ENCODE measurements at places on chromosomes 1 and 21. TPM values are rescaled to one million over a fixed set of nuclear protein-coding genes. Genes with fewer than 3 reads are reported as not detected.

The OR6P1 gene
- polyA plus RNA-seq, result not detected

GRCh38 chr1:33377013-33377412 lies 53.9 kb downstream of the PHC2 start:
- H3K4me3 ChIP-seq, result no peak overlapping the region
- H3K36me3 ChIP-seq, result no peaks in the 10 kb centered on the region
- peaks cover 1% of the 10 kb centered on the region for H3K4me1 ChIP-seq
- no peak overlapping the region for H3K27ac ChIP-seq
- no peak for DNase-seq

The IVL gene
- not detected for polyA plus RNA-seq

DNA sequence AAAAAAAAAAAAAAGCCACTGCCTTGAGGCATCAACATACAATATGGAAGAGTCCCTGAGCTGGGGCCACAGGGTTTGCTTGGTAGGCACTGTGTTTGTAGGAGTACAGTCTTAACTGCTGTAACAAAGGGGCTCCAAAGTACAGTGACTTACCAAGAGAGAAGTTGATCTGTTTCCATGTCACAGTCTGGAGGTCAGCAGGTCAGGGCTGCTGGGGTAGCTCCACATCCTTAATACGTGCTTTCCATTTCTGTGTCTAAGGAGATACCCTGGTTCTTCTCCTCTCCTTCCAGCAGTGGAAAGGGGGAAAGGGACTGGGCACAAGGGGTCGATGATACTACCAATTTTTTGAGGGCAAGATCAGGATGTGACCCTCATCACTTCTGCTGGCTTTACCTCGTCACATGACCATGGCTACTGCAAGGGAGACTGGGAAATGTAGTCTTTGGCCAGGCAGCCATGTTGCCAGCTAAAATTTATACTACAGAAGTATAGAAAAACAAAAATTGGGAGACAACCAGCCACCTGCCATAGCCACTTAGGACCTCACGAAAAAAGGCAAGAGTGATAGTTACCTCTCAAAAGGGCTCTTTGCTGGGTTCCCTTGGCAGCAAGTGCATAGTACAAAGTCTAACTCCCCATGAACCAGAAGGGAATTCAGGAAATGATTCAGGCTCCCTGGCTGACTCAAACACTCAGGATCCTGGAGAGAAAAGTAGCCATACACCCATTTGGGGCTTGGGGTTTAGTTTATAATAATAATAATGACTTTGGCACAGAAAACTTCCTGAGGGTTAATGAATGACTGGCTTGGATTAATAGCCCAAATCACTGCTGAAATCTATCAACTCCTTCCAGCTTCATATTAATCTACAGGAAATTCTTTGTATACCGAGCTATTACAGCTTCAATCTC lies 52.7 kb upstream of the ATP5PO start:
- no peak overlapping the region for H3K4me3 ChIP-seq
- no peak overlapping the region for H3K27ac ChIP-seq
- no peaks in the 10 kb centered on the region for H3K27me3 ChIP-seq
- DNase-seq, result no peak
- peaks cover 8% of the 10 kb centered on the region for H3K4me1 ChIP-seq
- H3K36me3 ChIP-seq, result no peaks in the 10 kb centered on the region

DNA sequence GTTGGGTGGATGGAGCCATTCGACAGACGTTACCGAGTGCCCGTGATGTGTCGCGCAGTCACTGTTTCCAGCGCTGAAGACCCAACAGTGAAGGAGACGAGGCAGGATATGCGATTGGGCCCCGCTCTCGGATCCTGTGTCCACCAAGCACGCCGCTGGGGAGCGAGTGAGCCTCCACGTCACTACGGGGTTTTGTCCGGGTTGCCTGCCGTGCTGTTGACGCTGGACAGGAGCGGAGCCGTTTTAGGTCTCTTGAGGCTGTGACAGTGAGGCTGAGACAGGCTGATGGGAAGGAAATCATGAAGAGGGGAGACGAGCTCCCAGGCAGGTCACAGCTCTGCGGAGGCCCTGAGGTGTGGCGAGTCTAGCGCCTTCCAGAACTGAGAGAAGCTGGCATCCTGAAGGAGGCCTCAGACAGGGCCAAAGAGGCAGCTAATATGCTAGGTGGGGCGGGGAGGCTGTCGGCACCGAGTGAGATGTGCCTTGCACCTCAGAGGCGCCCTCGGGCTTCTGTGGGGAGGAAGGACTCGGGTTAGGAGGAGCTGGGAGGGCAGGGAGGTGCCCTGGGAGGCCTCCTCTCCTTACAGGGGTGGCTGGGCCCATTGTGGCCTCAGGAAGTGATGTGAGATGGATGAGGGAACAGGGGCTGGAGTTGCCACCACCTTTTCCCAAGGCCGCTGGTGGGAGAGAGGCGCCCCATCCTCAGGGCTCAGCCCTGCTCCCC lies 196.0 kb upstream of the TMEM51 start:
- no peaks in the 10 kb centered on the region for H3K4me1 ChIP-seq
- H3K36me3 ChIP-seq, result no peaks in the 10 kb centered on the region
- no peak overlapping the region for H3K27ac ChIP-seq
- no peak for DNase-seq
- no peak overlapping the region for H3K4me3 ChIP-seq

GRCh38 chr1:98706173-98706843 lies 44.8 kb downstream of the SNX7 start:
- no peak overlapping the region for H3K27ac ChIP-seq
- H3K4me1 ChIP-seq, result no peaks in the 10 kb centered on the region
- H3K4me3 ChIP-seq, result no peak overlapping the region
- H3K36me3 ChIP-seq, result no peaks in the 10 kb centered on the region
- H3K27me3 ChIP-seq, result no peaks in the 10 kb centered on the region
- DNase-seq, result no peak

- peaks cover 79% of the 10 kb centered on the region for H3K4me1 ChIP-seq
- no peak overlapping the region for H3K27ac ChIP-seq
- DNase-seq, result no peak
- H3K36me3 ChIP-seq, result no peaks in the 10 kb centered on the region
- H3K27me3 ChIP-seq, result no peaks in the 10 kb centered on the region
- no peak overlapping the region for H3K4me3 ChIP-seq
These were observed 26.1 kb downstream of the EGLN1 start for GRCh38 chr1:231395998-231396390.

DNA sequence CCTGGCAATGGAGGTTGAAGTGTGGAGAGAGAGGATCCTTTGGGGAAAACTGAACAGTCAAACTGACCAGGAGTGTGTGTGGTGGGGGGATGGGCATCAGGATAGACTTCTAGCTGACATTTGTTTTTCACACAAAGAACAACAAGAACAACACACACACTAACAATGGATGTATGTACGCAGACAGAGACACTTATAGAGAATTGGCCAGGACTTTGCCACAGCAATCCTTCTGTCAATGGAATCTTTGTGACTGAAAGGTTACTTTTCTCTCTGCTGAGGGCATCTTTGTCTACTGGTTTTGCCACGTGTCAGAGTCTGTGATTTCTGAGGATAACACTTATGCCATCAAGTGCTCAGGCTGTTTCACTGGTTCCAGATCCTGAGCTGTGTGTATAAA lies 12.4 kb upstream of the FCGR2A start:
- peaks cover 13% of the 10 kb centered on the region for H3K27me3 ChIP-seq
- H3K27ac ChIP-seq, result no peak overlapping the region
- DNase-seq, result no peak
- H3K4me3 ChIP-seq, result no peak overlapping the region

DNA sequence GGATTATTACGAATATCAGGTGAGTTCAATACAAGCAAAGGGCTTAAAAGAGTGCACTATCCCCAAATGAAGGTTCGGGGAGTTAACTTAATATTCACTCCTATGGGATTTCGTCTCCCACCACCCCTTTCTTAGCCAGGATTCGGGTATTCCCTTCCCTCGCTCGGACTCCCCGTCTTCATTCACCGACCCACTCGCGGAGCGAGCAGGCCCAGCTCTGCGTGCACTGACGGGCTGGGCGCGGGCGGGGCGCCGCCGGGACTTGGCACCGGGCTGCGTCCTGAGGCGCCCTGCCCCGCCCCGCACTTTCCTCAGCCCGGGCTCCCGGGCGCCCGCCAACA lies 7.7 kb upstream of the MPZL1 start:
- no peak overlapping the region for H3K27ac ChIP-seq

The TSPEAR gene
- not detected for polyA plus RNA-seq

The SH2D1B gene
- polyA plus RNA-seq, result 1,411 TPM

The ANGPTL3 gene
- polyA plus RNA-seq, result not detected

DNA sequence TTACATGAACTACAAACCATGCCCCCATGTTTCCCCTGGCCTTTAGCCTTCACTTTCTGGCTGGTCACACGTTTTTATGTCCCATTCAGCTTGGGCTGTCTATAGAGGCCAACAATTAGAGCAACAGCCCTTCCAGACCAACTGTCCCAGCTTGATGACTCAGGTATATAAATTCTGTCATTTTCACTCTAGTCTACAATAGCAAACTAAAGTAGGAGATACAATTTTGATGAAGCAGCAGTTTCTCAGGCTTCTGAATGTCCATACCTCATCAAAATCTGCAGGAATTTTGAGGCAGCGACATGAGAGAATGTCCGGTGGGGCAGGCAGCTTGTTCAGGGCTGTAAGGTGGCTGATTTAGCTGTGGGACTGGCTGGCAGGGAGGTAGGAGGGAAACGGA lies 45.6 kb upstream of the VAV3 start:
- no peaks in the 10 kb centered on the region for H3K27me3 ChIP-seq
- no peak overlapping the region for H3K27ac ChIP-seq
- no peak overlapping the region for H3K4me3 ChIP-seq
- DNase-seq, result no peak
- H3K4me1 ChIP-seq, result peaks cover 4% of the 10 kb centered on the region
- peaks cover 4% of the 10 kb centered on the region for H3K36me3 ChIP-seq

DNA sequence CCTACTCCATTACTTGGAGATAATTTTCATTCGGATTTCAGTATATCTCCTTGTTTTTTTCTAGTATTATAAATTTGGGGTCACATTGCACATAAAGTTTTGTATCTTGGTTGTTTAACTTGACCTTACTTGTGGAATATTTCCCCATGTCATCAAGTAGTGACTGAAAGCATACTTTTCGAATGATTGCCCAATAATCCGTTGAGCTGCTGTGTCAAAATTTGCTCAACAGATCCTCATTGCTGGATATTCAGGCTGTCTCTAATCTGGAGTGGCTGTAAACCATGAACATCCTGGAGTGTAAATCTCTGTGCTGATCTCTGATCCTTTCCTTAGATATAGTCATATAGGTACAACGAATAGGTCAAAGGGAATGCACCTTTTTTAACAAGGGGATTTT lies 4.9 kb downstream of the NIPAL3 start:
- DNase-seq, result no peak
- no peak overlapping the region for H3K27ac ChIP-seq
- H3K4me3 ChIP-seq, result no peak overlapping the region

DNA sequence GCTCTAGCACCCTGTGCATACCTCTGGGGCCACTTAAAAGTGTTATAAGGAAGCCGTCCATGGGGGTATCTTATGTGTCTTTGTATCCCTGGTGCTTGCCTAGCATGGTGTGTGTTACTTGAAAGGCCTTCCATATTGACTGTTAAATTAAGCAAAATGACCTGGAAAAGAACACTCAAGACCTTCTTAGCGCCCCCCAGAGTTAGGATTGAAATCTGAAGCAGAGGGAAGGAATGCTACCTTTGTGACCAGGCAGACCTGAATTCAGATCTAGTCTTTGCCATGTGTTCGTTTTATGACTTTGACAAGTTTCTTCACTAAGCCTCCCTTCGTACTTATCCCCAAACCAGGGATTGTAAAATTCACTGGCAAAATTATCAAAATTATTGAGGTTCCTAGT lies 59.9 kb downstream of the SLC22A15 start:
- peaks cover 19% of the 10 kb centered on the region for H3K36me3 ChIP-seq
- no peak for DNase-seq
- no peak overlapping the region for H3K27ac ChIP-seq
- no peaks in the 10 kb centered on the region for H3K27me3 ChIP-seq
- H3K4me3 ChIP-seq, result no peak overlapping the region

DNA sequence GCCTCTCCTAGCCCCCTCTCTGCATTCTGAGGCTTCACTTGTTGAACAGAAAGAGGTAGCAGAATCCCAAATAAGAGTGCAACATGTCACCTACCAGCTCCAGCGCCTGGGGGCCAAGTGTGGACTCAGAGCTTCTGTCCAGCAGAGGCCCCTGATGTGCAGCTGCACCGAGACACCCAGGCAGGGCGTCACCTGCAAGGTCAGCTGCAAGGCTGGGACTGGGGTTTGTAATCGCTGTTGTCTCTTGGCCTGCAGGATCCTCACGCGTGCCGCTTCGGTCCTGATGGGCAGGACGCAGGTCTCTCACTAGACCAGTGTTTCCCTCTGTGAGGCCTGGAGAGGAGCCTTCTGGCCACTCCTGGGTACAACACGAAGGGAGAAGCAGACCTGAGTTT lies 4.3 kb upstream of the SLX9 start:
- no peaks in the 10 kb centered on the region for H3K36me3 ChIP-seq
- H3K4me3 ChIP-seq, result no peak overlapping the region
- peaks cover 26% of the 10 kb centered on the region for H3K4me1 ChIP-seq
- no peak for DNase-seq
- H3K27me3 ChIP-seq, result peaks cover 5% of the 10 kb centered on the region

The LGR6 gene
- 10.9 TPM for polyA plus RNA-seq

GRCh38 chr1:198162091-198162767 lies 5.4 kb downstream of the NEK7 start:
- no peak for DNase-seq
- H3K27ac ChIP-seq, result peak overlapping the region; percentile 81
- H3K27me3 ChIP-seq, result peaks cover 9% of the 10 kb centered on the region
- H3K4me1 ChIP-seq, result peaks cover 75% of the 10 kb centered on the region
- peak overlapping the region; percentile 61 for H3K4me3 ChIP-seq
- H3K36me3 ChIP-seq, result no peaks in the 10 kb centered on the region
